ENCODE measurements at places on chromosomes 7 and 10.

DNA sequence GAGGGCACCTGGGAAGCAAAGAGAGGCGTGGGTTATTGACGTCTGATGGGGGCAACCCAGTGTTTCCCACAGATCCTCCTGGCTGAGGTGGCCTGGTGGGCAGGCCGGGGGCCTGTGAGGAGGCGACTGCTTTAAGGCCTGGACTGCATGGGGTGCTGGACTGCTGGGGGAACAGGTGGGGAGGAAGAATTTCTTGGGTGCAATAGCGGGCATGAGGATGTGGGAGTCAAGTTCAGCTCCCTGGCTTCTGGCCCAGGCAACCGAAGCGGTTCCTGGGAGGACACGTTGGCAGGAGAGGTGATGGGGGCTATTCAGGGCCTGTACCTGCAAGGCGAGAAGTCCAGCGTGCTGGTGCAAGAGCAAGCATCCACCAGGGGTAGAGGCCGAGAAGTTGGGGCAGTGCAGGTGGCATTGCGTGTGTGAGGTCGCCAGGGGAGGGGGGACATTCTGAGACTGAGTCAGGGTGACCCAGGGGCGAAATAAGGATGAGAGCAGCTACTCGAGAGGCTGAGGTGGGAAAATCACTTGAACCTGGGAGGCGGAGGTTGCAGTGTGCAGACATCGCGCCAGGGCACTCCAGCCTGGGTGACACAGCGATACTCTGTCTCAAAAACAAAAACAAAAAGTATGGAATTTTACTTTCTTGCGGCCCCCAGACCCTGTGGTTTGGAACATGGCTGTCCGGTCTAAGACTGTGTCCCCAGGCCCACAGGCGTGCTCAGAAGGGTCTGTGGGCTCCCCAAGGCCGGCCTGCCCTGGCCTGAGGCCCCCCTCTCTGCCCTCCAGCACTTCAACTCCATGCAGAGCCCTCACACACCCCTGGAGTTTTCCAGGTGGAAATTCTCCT is 53.6 kb upstream of the ELN start:
- no peak for DNase-seq

- no peak for DNase-seq
These were observed 134.5 kb downstream of the NRBF2 start for GRCh38 chr10:63267414-63268148.

DNA sequence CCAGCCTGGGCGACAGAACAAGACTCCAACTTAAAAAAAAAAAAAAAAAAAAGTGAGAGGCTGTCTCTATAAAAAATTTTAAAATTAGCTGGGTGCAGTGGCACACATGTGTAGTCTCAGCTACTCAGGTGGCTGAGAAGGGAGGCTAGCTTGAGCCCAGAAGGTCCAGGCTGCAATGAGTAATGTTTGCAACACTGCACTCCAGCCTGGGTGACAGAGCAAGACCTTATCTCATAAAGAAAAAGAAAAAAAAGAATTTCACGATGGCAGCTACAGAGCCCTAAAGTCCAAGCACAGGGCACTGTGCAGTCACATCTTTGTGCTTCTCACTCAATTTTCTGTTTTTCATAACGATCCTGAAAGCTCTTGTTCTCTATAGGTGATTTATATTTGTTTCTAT is 209.5 kb upstream of the KCTD7 start:
- DNase-seq: no peak

DNA sequence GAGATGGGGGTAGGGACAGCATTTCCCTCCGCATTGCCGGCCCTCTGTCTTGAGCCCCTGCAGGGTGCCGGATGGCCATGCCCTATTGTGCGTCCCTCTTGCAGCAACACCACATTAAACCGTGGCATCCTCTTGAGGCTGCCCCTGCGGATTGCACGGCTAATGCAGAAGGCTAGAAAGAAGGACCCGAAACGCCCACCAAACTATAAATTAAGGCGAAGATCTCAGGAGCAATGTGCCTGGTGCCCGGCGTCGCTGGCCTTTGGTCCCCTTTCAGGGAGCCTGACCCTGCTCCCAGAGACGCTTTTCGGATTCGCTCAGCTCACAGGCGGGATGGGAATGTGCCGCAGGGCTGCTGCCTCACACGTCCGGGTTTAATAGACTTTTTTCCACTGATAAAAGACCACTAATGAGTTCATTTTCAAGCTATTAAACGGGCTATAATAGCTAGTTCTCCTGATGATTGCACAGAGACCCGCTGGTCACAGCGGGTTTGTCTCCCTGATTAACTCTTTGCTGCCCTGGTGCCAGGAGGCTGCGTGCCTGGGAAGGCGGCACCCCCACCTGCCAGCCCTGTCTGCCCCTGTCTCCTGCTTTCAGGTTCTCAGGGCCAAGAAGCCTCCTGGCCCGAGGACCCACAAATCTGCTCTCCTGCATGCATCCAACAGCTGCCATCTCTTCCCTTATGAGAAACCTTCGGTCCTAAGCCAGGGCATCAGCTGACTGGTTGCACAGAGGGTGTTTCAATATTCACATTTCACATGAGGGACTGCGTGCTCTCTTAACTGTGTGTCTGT is 128.3 kb downstream of the ADARB2 start:
- DNase-seq: no peak

DNA sequence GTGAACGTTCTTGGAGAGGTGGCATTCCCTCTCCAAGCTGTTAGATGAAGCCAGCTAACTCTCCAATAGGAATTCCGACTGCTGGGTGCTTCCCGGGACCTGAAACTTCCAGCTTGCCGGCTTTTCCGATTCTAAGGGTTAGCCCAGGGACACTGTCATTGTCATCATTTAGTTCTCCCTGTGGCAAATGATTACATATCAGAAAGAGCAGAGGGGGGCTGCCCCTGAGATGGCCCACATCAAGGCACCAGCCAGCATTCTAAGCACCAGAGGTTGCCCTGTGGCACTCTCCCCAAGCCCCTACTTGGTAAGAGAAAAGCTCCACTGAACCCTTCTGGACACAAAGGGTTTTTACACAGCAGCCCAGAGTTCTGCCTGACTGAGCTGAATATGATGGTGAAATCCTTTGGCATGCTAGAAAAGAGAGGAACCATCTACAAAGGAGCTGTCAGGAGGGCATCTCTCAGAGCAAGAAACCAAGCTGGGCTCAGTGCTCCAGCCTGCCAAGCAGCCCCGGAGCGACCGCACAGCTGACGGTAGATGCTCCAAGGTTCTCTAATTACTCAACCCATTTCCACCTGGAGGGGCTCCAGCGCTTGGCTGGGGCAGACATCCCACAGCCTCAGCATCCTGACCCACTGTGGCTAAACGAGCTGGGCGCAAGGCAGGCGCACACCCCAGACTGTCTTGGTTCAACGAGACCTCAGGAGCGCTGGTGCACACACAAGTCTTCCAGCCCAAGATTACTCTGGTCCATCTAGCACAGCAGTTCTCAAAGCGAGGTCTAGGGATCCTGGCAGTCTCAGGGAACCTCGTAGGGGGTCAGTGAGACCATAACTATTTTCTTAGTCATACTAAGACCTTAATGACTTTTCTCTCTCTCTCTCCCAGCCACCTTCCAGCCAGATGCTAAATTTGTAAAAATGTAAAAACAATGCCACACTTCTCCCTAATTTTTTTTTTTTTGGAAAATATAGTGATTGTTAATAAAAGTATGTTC is 160.5 kb downstream of the GFRA1 start:
- no peak for DNase-seq

GRCh38 chr7:74452748-74453321 is 871 bp upstream of the GTF2IRD1 start:
- DNase-seq: no peak

- DNase-seq: peak; percentile 78
These were observed 54.1 kb downstream of the LAMB1 start for GRCh38 chr7:107948645-107949442.

GRCh38 chr10:84026821-84027257 is 112.5 kb upstream of the GHITM start:
- no peak for DNase-seq

GRCh38 chr7:44969049-44969700 is 9.6 kb downstream of the MYO1G start:
- DNase-seq: no peak

GRCh38 chr7:42373285-42373684 is 136.3 kb upstream of the GLI3 start:
- no peak for DNase-seq

GRCh38 chr7:147245274-147245673 is 1128.7 kb downstream of the CNTNAP2 start:
- peak; percentile 7 for DNase-seq

DNA sequence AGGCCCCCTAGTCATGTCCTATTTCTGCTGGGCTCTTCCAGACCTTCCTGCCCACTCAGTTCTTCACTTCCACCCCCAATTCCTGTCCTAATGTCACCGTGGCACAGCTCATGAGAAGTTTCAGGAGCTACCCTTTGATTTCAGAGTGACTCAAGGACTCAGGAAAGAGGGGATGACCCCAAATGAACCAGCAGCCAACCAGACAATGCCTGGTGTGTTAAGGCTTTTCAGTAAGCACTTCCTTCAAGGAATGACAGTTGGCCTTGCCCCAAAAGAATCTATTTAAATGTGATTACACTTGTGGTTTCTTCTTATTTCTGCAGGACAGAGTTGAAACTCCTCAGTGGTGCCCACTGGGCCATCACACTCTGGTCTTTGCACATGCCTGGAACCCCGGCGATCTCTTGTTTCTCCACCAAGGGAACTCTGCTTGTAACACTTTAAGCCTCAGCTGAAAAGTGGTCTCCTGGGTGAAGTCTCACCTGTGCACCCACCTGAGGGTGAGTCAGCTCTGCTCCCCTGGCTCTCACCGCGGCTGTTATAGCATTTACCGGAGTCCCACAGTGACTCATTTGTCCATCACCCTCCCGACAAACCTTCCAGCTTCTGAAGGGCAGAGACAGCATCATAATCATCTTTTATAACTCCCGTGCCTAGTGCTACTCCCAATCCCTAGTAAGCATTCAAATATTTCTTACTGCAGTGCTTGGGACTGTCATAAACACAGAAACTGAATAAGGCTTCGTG is 123.0 kb upstream of the SVIL start:
- DNase-seq: no peak

DNA sequence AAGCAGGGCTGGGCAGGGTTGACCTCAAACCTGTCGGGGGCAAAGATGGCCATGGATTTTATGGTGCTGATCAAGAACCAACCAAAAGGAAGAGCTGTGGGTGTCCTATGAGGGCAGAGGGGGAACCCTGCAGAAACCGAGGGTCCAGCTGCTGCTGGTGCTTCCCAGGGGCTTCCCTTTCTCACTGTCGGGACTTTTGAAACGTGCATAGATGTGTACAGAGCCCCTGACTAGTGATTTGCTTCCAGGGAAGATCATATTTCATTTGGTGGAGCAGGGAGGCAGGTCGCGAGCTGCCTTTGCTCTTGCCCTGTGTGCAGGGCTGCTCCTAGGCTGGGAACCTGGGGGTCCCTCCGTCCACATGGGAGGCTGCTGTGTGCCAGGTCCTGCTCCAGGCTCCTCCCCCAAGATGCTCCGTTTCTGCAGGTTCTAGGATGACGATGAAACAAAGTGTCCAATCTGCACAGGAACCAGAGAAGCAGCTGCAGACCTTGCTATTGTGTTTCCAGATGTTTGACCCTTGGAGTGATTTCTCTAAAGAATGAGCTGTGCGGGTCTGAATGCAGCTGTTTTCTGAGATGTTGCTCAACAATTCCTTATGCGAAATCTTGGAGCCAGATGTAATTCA is 9.4 kb upstream of the INPP5A start:
- DNase-seq: no peak

- DNase-seq: peak; percentile 31
These were observed 30.1 kb upstream of the PTPRN2 start for GRCh38 chr7:158617737-158618128.

- no peak for DNase-seq
These were observed 43.2 kb downstream of the GSDME start for GRCh38 chr7:24713850-24714675.

GRCh38 chr7:152859781-152860191 is 100.2 kb downstream of the ACTR3B start:
- DNase-seq: no peak

- no peak for DNase-seq
These were observed 21.1 kb upstream of the SAR1A start for GRCh38 chr10:70191161-70191971.

GRCh38 chr10:110563132-110563531 is 4.4 kb upstream of the SMC3 start:
- DNase-seq: no peak

DNA sequence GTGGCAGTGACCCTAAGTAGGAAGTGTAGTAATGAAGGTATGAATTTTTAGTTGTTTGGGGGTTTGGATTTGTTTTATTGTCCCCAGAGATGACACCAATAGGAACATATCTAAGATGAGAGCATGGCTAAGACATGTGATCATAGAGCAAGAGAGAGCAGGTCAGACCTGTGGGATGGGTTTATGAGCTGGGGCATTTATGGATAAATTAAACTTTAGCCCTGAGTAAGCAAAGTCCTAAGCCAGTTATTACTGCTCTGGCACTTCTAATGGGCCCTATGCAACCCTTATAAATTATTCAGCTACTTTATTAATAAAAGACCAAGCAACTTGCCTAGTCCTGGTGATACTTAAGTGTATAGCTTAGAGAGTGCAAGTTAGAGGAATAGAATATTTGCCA is 85.1 kb downstream of the LRRC4 start:
- DNase-seq: no peak

DNA sequence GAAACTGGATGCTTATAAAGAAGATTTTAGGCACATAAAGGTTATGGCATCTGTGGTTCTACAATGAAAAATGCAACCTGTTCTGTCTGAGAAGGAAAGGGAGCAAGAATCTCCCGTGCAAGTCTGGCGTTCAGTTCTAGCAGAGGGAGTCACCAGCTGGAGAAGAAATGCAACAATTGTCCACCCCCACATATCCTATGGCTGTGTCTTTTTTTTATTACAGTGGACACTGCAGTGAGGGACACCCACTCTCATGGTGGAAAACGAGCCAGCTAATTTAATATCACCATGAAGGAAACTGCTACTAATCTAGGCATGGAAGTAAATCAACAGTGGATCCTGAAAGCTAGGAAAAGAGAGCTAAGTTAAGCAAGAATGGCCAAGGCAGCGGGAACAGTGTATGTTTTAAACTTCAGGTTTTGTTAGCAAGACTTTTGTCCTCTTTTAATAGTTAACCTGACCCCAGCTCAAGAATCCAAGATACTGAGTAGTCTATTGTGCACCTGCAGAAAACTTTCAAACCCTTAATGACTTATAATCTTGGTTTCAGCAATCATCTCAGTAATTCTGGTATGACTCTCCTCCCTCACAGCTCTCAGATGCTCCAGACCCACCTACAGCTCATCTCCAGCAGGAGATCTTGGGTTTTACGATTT is 149.3 kb downstream of the FGFR2 start:
- no peak for DNase-seq

DNA sequence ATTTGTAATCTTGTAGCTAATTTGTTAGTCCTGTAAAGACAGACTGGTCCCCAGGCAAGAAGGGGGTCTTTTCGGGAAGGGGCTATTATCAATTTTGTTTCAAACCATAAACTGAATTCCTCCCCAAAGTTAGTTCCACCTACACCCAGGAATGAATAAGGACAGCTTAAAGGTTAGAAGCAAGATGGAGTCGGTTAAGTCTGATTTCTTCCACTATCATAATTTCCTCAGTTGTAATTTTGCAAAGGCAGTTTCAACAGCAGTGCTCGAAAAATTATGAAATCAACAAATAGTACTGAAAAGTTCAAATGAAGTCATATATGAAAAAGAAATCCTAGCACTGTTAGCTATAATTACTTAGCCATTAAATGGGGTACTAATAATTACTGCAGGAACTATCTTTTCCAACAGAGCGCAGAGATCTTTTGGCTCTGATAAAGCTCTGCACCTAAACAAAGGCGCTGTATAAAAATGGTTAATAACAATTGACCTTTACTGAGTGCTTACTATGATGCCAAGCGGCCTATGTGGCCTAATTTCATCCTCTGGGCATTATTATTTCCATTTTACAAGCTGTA is 756 bp upstream of the SEC24C start:
- DNase-seq: peak; percentile 2

- no peak for DNase-seq
These were observed 24.3 kb upstream of the DNAJB12 start for GRCh38 chr10:72379062-72379461.

GRCh38 chr10:52474265-52474664 is 160.2 kb downstream of the DKK1 start:
- no peak for DNase-seq
